ENCODE measurements at places on chromosomes 1 and 21.

GRCh38 chr1:184824691-184825323 is 70.1 kb upstream of the EDEM3 start:
- DNase-seq = no peak

DNA sequence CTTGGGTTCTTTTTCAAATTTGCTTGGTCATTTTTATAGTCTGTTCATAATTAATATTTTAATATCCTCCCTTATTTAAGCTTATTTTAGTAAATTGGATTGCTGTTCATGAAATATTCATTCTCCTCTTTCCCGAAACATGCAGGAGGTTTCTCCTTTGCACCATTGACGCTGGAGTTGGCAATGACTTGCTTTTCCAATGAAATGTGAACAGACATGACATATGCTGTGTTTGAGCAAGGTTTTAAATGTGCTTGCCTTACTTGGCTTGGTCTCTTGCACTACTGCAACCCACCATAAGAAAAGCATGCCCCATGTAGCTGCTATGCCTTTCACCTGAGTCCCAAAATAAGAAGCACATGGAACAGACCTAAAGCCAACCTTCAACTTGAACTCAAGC is 498.0 kb upstream of the NFIA start:
- DNase-seq = no peak

GRCh38 chr1:6273380-6273891 is 12.5 kb upstream of the GPR153 start:
- peak; percentile 74 for DNase-seq

DNA sequence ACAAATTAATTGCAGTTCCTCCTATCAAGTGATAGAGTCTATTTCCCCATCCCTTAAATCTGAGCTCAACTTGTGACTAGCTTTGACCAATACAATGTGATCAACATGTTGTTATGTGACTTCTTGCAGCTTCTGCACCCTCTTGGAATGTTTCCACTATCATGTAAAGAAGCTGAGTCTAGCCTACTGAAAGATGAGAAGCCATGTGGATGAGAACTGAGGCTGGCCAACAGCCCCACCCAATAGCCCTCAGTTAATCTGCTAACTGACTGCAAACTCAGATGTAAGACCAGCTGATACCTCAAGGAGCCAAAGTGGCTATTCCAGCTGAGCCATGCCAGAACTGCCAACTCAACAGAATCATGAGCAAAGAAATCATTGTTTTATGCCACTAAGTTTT is 44.0 kb downstream of the LYST start:
- DNase-seq = no peak

DNA sequence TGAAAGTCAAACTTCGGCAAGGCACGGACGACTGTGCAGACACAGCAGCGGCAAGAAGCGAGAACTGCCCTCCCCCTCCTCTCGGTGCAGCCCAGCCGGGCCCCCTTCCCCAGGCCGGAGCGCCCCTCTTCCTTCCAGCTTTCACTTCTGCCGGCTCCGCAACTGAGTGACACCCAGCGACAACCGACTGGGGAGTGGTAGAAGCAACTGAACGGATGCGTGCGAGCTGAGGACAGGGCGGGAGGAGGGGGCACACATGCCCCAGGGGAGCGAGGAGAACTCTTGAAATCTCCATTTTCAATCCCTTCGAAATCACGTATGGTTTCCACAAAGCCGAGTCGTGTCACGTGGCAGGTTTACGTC is 146.6 kb downstream of the PGBD5 start:
- DNase-seq = no peak

DNA sequence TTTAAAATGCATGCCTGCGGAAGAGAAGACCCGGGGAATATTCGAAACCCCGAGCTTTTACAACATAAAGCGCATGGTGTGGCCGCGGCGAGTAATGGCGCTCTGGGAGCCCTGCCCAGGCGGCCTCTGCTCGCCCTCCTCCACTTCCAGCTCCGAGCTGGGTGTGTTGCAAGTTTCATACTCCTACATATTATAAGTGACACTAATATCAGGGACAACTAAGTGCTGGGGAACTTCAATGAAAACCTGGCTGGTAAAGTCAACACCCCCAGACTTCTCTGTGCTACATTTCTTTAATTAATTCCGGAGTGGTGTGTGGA is 11.8 kb downstream of the SIM2 start:
- no peak for DNase-seq
